ENCODE measurements at places on chromosomes 1 and 21.

- DNase-seq = no peak
Observed at GRCh38 chr1:207875532-207875931, 35.4 kb downstream of the CD34 start.

DNA sequence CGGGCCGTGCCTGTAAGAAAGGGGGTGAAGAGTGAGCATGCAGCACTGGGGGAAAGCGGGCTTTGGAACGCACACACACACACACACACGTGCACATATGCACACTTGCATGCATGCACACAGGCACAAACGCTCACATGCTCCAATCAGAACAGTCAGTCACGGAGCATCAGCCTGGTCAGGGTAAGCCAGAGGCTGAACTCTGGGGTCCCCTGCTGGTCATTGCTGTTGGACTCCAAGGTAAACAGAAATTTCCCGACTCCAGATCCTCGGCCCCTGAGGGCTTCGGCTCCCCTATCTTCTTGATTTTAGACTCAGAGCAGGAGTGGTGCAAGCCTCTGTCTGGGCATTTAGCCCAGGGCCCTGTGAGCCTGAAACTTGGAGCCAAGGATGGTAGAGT, 54.2 kb downstream of the SYT2 start:
- DNase-seq = no peak

DNA sequence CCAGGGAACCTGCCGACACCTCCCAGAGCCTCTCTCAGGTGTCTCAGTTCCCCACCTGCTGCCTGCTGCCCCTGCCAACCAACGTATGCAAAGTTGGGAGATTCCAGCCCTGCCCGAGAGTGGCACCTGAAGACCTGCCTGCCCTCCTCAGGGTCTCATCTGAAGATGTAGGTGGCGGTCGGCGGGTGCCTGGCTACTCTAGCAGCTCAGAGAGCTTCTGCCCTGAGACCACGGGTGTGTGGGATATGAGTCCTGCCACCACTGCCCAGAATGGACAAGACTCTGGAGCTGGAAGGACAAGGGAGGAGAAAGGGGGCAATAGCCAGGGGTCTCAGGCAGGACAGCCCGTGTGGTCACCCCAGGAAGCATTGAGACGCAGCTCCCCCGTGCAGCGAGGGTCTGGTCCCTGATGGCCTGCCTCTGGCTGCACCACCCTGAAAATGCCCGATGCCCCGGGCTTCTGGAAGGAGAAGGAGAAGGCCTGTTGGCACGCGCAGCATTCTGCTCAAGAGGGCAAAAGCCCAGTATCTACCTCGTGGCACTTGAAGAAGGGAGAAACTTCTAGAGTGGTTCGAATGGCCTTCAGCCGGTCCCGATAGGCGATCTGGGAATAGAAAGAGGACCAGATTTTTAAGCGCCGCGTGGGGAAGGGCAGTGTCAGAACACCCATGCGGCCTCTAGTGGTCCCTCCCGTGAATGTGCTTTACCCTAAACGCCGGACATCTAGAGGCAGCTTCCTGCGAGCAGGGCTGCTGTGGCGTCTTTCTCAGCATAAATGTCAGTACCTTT, 88.8 kb downstream of the STUM start:
- DNase-seq = no peak

- no peak for DNase-seq
Observed at GRCh38 chr21:36535618-36536241, 55.8 kb upstream of the CLDN14 start.

GRCh38 chr1:200880212-200880611, 7.4 kb downstream of the GPR25 start:
- no peak for DNase-seq

DNA sequence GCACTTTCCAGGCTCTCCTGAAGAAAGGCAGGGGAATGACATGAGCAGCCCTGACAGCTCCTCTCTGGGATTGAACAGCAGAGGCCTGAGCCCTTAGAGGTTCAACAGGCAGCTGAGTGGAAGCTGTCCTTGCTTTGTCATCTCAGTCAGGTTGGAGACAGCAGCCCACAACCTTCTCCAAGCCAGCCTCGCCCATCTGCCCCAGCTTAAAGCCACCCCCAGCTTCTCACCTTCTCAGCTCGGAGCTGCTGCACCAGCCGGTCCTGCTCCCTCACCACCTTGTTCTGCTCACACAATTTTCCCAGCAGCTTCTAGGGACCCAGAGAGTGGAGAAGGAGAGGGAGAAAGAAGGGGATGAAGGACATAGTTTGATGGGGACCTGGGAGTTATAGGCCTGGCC, 35.2 kb upstream of the GOLT1A start:
- DNase-seq = no peak

- DNase-seq = no peak
Observed at GRCh38 chr21:32056791-32057190, 184.0 kb downstream of the HUNK start.

DNA sequence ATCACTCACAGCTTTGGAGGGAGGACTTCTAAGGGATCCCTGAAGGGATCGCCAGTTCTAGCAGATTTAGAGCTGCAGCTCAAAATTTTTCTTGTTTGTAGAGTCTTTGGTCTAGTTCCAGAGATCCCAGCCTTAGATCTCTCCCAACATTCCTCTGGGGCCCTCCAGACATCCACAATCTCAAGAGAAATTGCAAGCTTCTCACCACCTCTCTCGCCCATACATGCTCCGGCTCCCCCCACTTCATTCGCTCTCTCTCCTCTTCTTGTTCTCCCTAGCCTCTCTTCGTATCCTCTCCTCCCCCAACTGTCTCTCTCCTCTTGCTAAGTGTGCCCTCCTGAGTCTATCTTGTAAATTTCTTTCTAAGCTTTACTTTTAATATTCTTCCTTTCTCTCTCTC, 15.1 kb upstream of the TUT4 start:
- DNase-seq = no peak

DNA sequence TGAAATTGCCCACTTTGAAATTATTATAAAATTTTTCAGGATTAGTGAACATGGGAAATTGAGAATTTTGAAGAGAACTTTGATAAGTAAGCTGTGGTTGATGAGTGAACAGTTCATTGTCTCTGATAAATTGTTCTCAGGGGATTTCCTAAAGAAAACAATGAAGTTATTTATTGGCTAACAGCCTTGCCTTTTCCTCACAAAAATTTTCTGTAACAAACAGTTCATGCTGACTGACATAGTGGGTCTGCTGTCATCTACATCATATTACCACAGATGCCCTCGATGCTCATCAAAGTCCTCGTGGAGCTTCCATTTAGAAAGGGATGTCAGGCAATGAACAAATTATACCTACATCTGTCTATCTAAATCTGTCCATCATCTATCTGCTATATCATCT, 113.4 kb downstream of the PTBP2 start:
- DNase-seq = no peak

DNA sequence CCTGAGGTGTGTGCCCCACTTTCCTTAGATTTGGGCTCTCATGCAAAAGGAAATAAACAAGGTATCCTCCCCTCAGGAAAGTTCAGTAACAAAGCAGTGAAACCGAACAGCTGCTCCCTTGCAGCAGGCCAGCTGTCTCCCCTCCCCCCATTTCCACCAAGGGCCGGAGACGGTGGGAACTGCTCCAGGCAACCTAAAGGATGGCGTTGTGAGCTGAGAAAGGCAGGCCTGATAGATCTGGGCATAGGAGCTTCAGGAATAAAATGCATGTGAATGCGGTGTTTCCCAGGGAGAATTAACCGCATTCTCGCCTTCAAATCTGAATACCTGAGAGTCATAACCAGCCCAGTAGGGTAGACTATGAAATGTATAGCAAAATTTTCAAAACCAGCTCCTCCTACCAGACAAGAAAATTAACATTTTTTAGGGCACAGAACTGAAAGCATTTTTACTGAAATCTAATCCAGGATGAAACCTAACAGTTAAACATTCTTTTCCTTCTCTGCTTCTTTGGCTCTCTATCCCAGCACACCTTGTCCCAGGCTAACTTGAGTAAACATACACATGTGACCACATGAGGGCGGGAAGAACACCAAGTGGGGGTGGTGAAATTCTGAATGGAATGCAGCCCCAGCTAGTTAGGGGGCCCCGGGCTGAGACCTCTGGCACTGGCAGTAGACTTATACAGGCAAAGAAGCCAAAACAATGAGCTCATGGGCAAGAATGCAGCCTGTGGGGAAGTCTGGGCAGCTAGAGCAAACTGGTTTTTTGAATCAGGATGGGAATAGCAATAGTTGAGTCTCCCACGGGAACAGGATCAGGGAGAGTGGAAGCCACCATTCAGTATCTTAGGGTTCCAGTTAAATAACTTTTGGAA, 11.5 kb downstream of the MCL1 start:
- no peak for DNase-seq

DNA sequence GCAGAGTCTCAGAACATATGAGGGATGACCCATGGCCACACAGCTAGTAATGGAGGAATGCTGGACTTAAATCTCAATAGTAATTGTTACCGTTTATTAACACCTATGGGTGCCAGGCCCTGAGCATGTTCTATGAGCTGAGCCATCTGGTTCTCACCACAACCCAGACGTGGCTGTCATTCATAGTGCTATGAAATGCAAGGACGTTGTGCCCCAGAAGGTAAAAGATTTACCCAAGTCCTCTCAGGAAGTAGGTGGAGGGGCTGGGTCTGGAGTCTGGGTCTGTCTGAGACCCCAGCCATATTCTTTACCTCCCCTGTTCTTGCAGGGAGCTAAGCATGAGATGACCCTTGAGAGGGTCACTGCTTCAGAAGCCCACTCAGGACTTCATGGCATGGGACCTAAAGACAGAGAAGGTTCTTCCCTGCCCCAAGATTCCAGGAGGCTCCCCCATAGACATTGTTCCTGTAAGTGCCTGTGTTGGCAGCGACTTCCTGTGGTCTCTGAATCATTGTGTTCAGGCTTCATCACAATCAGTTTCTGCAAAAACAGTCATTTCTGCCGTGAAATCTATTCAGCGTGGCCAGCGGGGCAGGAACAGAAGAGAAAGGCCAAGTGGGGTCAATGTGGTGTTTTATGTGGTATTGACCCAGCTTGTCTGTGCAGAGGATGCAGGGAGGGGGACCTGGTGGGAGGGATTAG, 475.4 kb downstream of the PTPRU start:
- no peak for DNase-seq

- no peak for DNase-seq
Observed at GRCh38 chr1:172916116-172916515, 134.6 kb downstream of the TNFSF18 start.

- DNase-seq = no peak
Observed at GRCh38 chr1:48757363-48757762, 19.3 kb downstream of the BEND5 start.

GRCh38 chr1:88892357-88892877, 1.1 kb upstream of the GTF2B start:
- DNase-seq = no peak

DNA sequence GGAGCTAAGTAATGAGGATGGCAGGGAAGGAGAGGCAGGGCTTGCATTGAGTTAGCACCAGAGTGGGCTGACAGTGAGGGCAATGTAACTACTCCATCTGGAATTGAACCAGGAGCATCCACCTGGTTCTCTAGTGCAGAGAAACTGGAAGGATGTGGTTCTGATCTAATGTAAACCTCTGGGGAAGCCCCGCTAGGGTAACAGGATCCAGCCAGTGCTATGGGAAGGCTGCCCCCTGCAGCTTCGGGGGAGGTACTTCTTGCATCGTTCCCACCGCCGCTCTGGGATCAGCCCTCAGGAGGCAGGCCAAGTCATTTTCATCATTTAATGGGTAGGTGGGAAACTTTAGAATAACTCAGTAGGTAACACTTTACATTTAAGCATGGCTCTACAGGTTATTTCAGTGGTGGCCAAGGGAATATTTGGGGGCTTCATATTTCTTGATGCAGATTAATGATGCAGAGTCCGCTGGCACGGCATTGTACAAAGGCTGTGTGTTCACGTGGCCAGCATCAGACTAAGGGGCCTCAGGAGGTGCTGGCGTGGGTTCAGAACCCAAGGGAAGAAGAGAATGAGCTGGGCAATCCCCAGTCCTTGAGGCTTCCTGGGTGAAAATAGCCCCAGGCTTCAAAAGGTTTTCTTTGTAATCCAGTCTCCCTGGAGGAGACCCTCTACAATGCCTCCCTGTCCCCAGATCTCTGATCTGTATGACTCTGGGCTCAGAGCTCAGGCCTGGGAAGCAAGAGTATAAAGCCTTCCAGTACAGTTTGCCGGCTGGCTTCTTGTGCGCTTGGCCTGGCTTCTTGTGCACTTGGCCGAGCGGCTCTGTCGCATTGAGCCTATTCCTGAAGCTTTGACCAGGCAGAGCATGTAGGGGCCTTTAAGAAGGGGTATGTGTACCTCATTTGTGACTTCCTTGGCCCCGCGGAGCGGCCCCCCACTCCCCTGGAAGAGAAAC, 26.4 kb upstream of the KAZN start:
- no peak for DNase-seq

DNA sequence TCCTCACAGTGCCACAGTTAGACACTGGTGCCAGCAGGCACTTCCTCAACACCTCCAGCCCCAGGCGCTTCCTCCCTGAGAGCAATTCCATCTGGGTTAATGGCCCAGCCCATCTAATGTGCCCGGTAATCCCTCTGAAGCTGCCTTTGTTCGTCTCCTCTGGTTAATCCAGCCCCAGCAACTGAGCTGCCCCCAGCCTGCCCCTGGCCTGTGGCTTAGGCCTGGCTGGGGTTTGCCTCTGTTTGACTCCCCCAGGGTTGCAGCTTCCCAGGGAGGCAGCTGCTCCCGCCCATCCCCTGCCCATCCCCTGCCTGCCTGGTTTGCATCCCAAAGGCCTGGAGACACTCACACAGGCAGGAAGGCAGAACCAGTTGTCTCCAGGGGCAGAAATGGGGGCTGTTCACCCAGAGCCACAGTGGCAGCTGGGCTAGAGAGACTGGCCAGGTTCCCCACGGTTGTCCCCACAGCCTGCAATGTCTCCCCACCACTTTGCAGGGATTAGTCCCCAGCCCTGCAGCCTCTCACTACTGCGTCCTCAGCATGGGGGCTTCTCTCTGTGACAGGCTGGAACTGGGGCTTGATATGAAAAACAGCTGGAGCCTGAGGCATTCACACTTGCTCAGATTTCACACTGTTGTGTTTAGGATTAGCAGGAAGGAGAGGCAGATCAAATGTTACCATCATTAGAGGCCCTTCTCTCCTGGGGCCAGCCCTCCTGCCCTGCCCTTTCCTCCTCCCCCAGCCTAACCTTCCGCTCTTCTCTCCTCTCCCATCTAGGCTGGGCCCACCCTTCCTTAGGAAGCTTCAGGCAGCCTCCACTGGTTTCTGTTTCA, 120.2 kb downstream of the TLR5 start:
- no peak for DNase-seq

GRCh38 chr1:99858286-99858685, 8.1 kb downstream of the AGL start:
- no peak for DNase-seq

GRCh38 chr1:119485201-119485600, 21.8 kb upstream of the HSD3B1 start:
- DNase-seq = no peak

- DNase-seq = no peak
Observed at GRCh38 chr1:89941110-89941766, 53.7 kb upstream of the ZNF326 start.

Data from stimulated activated CD8-positive, alpha-beta memory T cell treated with anti-CD3 and anti-CD28 coated beads, Interleukin-15, amount 100 ng/mL, for 24 hours (primary cell).